ENCODE measurements at places on chromosomes 16 and 17.

GRCh38 chr16:10534748-10535147, 45.6 kb downstream of the EMP2 start:
- no peak for DNase-seq

GRCh38 chr16:62954144-62955032, 918.1 kb upstream of the CDH8 start:
- DNase-seq, result no peak

DNA sequence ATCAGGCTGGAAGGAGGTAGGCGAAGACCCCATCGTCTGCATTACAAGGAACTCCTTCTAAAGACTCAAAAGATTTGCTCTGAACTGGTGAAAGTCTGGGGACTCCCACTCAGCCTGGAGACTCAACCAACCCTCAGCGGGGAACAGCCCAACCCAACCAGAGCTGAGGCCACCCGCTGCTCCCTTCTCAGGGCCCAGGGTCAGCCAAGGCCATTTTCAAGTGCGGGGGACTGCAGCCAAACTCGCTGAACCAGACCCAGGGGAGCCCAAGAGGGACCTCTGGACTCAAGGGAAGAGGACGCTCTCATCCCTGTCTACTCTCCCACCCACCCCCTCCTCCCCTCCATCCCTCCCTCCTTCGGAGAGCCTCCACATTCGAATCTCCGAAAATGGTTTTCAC, 24.1 kb downstream of the XYLT1 start:
- DNase-seq, result no peak

GRCh38 chr16:89344458-89344834, 126.9 kb downstream of the ZNF778 start:
- DNase-seq, result no peak

GRCh38 chr16:10610499-10611184, 30.2 kb upstream of the EMP2 start:
- DNase-seq, result no peak

DNA sequence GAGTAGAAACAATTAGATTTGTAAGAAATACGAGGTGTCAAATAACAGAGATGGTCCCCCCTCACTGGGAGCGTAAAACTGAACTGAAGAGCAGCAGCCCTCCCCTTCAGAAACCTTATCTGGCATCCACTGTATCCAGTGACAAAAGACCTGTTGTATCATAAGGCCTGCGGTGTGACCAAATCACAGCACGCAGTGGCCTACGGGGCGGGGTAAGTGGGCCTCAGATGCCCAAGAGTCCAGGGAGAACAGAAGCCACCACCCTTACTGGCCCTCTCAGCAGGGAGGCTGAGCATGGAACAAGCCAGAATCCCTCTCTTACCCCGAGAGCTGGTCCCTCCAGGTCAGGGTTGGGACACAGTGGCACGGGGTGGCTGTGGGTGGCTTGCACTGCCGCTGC, 5.5 kb downstream of the JMJD6 start:
- DNase-seq, result peak; percentile 14

- no peak for DNase-seq
Observed at GRCh38 chr16:25922438-25922837, 230.7 kb downstream of the HS3ST4 start.

- no peak for DNase-seq
Observed at GRCh38 chr16:63776437-63776836, 1345.4 kb downstream of the CDH11 start.

- DNase-seq, result no peak
Observed at GRCh38 chr16:30951750-30952149, 2.9 kb downstream of the ORAI3 start.

DNA sequence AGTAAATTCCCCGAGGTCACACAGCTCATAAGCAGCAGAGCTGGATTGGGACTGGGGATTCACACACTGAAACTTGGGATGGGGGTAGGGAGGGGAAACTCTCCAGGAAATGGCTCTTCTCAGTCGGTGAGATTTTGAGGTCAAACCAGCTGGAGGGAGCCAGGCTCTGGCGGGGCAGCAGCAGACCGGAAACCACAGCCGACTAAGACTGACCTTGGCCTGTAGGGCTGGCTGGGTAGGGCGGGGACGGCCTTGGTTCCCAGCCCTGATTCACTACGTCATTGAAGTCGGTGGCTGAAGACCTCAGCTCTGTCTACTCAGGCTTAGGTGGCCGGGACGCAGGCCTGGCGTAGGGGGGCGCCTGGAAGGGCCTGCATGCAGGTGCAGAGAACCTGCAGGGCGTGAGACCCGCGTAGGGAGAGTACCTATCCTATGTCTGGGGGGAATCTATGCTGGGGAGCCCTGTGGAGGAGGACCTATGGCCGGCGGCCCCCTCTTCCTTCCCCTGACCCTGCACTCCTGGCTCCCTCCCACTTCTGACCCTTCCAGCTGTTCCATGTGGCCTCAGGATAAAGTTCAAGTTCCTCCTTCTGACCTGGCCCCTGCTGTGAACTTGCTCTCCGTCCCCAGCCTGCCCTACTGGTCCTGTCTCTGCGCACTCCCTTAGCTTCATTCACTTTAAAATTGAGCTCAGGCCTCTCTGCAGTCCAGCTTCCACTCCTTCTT, 11.9 kb upstream of the SLC4A1 start:
- DNase-seq, result no peak

GRCh38 chr17:62808576-62808970, 459 bp upstream of the MARCHF10 start:
- DNase-seq, result no peak

DNA sequence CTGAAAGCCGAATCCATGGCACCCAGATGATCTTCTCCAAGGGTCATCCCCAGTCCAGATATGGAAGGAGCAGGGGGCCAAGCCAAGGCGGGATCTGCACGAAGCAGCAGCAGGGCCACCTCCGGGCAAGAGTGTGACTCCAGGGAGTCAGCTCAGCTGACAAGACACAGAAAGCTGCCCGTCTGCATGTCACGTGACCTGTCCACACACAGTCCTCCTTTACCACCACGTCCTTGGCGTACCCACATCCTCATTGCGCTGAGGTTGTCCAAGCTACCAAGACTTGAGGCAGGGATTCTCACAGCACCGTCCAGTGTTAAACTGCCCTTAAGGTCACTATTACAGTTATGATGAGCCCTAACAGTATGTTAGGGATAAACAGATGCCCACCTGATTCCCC, 11.3 kb upstream of the CYTH1 start:
- DNase-seq, result no peak

All from activated T-cell treated with anti-CD3 and anti-CD28 coated beads, Interleukin-2, amount 50 U/mL, for 1 hour (primary cell).